ENCODE measurements at places on chromosomes 7 and 10.

DNA sequence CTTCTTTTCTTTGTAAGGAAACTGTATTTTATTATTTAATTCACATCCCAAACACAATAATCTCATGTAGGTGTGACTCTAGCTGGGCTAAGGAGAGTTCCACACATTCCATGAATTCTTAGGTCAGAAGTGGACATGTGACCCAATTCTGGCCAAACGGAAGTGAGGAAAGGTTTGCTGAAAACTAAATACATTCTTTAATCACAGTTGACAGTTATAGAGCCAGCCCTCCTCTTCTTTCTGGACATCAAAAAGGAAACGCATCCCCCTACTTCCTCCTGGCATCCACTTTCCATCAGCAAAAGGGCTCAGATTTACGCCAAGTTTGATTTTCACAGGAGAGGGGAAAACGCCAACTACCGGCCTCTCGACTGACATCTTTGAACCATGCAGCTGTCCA, 774.4 kb upstream of the POM121L12 start:
- DNase-seq, result no peak

- DNase-seq, result no peak
Measured at GRCh38 chr10:8056871-8057331, 2.4 kb downstream of the GATA3 start.

- no peak for DNase-seq
Measured at GRCh38 chr10:28250782-28251181, 52.1 kb downstream of the MPP7 start.

GRCh38 chr7:22173685-22174573, 183.0 kb downstream of the RAPGEF5 start:
- DNase-seq, result peak; percentile 49

GRCh38 chr7:82823073-82823472, 339.6 kb downstream of the PCLO start:
- no peak for DNase-seq

- DNase-seq, result no peak
Measured at GRCh38 chr7:123580406-123581161, 21.0 kb upstream of the ASB15 start.

DNA sequence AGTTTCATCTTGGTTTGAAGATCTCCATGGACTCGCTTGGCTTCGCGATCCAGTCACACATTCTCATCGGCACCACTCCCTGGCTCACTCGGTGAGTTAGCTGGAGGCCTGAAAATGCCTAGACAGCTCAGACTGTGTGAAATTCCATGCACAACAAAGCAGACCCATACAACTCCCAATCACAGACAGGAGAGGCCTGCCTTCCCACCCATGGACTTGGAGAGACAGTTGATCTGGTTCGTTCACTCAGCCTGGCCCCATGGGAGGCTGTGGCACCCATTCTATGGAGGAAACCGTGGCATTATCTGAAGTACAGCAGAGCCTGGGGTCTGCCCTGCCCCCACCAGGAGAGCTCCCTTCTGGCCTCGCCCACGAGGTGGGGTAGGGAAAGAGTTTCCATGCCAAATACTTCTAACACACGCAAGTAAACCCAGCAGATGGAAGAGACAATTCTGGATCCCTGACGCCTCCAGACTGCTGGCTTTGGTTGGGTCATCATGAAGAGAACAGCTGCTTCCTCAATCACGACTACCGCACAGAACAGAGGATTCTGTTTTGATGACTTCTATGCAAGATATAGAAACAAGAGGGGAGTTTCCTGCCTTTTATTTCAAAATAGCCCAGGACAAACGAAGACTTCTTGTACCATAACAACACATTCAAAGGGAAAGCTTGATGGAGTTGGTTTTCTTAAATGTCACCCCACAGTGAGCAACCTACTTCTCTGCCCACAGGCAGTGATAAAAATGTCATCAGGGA, 15.9 kb downstream of the FAM53B start:
- peak; percentile 32 for DNase-seq

DNA sequence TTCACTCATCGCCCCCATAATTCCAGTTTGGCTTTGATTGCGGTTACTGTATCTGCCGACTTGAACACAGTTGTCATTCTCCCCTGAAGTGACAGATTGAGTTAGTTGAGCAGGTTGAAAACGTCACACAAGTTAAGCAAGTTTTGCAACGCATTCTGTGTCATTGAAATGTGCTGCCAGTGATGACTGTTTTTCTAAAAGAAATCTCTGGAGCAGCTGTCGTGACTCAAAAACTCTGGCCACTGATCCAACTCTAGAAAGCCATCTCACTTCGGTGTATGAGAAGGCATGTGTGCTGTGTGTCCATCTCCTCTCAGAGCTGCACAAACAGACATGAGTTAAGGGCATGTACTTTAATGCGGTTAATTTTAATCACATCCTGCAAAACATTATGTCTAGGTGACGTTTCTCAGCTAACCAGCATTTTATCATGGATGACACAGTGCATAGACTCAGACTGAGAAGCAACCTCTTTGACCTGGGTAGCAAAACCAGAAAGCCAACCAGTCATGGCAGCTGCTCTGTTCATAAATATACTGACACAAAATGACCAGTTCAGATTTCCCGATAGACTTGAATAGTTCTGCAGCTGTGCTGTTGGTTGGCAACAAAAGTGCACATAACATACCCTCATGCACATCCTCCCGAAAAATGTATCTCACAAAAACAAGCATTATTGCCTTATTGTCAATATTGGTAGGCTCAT, 69.3 kb downstream of the CSTF2T start:
- no peak for DNase-seq

- DNase-seq, result peak; percentile 100
Measured at GRCh38 chr7:38232502-38233366, 40.7 kb downstream of the TARP start.

DNA sequence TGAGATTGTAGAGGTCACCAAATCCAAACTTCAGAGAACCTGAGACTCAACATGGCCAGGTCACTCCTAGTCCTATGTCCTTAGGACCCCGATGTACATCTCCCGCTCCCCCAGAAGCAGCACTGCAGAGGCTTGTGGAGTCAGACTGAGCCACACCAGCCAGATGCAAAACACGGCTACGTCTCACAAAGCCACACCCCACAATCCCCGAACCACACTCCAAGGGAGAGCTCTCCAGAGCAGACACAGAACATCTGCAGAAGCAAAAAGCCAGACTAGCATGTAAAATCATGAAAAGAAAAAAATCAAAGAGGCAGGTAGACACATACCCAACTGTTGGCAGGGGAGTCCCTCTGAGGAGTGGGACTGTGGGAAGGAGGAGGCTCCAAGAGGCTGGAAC, 104.9 kb downstream of the CTBP2 start:
- no peak for DNase-seq

DNA sequence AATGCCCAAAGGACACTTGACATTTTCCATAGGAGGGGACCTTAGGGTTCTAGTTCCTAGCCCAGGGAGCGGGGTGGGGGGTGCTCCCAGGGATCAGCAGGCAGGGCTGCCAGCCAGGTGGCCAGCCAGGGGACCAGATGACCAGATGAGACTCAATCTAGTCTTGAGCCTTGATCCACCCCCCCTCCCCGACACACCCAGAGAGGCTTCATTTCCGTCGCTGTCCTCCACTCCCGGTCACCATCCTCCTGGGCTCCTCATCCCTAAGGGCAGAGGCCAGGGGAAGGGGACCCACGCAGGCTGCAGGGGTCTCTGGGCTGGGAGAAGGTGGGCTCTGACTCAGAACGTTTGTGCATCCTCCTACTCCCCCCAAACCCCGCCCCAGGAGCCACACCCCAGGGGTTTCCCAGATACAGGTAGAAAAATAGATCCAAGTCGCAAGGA, 1.0 kb downstream of the STX1A start:
- DNase-seq, result no peak

- no peak for DNase-seq
Measured at GRCh38 chr10:97919012-97919411, 69.4 kb downstream of the GOLGA7B start.

- DNase-seq, result no peak
Measured at GRCh38 chr7:157719705-157720655, 383.2 kb downstream of the DNAJB6 start.

- DNase-seq, result no peak
Measured at GRCh38 chr10:68403701-68404100, 3.4 kb downstream of the RUFY2 start.

- no peak for DNase-seq
Measured at GRCh38 chr7:155578016-155578415, 31.7 kb upstream of the CNPY1 start.

DNA sequence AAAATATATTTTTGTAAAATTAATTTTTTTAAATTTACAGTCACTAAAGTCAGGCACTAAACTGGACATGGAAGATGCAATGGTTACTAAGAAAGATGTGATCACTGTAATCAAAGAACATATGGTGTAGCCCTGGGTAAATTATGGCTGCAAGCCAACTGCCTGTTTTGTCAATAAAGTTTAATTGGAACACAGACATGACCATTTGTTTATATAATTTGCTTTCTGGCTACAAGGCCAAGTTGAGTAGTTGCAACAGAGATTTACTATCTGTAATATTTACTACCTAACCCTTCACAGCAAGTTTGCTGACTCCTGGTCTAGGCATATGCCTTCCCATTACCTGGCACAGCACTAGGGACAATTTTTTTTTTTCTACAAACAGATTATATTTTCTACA, 448.9 kb downstream of the ADRA2A start:
- no peak for DNase-seq

GRCh38 chr7:27221201-27221797, 21.3 kb upstream of the EVX1 start:
- DNase-seq, result no peak

DNA sequence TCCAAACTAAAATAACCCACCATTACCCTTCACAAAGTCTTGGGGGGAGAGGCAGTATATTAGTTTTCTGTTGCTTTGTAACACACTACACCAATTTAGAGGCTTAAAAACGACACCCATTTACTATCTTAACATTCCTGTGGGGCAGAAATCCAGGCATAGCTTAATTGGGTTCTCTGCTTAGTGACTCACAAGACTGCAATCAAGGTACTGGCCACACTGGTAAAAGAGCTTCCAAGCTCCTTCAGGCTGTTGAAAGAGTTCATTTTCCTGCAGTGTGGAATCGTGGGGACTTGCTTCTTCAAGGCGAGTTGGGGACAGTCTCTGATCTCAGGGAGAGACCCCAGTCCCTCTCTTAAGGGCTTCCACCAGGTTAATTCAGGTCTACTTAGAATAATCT, 139.1 kb downstream of the XPNPEP1 start:
- no peak for DNase-seq

- DNase-seq, result no peak
Measured at GRCh38 chr7:155756322-155756721, 55.9 kb downstream of the SHH start.

DNA sequence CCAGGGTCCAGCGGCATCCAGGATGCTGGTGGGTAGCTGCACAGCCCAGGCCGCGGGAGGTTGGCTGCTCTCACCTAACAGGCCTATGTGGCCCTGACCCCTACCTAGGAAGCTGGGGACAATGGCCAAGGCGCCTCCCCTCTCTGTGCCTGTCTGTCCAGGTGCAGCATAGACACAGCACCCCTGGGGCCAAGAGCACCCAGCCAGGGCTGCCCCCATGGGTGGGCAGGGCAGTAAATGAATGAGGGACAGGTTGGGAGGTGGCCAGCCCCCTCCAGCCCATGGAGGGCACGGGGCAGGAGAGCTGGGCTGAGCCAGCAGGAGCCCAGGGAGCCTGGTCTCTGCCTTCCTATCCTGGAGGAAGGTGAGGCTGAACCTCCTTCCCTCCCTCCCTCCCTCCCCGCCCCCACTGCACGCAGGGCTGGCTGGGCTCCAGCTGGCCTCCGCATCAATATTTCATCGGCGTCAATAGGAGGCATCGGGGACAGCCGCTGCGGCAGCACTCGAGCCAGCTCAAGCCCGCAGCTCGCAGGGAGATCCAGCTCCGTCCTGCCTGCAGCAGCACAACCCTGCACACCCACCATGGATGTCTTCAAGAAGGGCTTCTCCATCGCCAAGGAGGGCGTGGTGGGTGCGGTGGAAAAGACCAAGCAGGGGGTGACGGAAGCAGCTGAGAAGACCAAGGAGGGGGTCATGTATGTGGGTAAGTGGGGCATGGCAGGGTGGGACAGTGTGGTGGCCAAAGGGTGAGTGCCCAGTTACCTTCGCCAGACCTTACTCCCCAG, at the start of gene SNCG:
TSS of gene SNCG (plus strand) at position 484 of the 785 bp plus-strand sequence. CDS start at position 583, 99 bp downstream.
- no peak for DNase-seq

- no peak for DNase-seq
Measured at GRCh38 chr7:104535841-104536240, 207.4 kb downstream of the LHFPL3 start.

GRCh38 chr10:59830601-59831259, 75.6 kb downstream of the CCDC6 start:
- DNase-seq, result no peak

DNA sequence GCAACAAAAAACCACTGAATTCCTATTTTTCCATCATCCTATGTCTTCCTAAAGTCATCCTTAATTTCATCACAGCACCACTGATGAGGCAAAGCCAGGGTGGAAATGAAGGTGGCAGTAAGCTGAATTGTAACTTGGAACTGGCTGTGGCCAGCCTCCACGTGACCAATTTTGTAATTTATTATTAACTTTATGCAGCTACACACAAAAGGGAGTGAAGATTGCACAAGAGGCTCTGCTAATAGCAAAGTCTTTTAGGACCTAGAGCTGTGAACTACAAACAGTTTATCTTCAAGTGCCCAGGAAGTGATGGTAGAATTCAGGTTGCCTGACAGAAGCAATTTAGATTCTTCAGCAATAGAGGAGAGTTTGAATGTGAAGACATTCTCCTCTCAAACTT, 176.4 kb downstream of the CCDC71L start:
- no peak for DNase-seq

- no peak for DNase-seq
Measured at GRCh38 chr7:938546-939185, 15.8 kb downstream of the ADAP1 start.

GRCh38 chr7:41045556-41046123, 657.2 kb downstream of the INHBA start:
- no peak for DNase-seq

DNA sequence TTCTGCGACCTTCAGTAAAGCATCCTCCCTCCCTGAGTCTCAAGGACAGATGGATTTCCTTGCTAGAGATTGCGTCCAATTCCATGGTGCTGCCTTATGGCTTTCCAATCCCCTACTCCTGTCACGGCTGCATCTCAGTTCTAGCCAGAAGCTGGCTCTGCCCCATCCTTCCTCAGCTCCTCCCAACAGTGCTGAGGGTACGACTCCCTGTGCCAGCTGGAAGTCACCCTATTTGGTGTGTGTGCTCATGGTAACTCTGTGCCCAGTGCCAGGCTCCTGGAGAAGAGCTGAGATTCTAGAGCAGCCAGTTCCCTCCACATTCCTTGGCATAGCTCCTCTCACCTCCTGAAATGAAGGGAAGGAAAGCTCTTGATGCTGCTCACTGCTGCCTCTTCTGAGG, 185.0 kb upstream of the PODXL start:
- DNase-seq, result no peak

DNA sequence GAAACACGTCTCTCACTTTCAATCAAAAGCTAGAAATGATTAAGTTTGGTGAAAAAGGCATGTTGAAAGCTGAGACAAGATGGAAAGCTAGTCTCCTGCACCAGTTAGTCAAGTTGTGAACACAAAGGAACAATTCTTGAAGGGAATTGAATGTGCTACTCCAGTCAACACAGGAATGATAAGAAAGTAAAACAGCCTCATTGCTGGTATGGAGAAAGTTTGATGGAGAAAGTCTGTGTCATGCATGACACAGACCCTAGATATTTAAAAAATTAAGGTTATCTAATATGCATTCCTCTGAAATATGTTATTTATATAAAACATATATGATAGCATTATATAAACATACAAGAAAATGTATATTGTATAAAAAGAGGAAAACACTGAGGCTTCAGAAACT, 699.4 kb upstream of the FZD8 start:
- DNase-seq, result no peak

- no peak for DNase-seq
Measured at GRCh38 chr7:42096681-42097561, 140.1 kb downstream of the GLI3 start.
